Islet precursor cell (in vitro differentiated cells): ENCODE measurements at places on chromosomes 3 and 15.

- no peak for DNase-seq
Observed at GRCh38 chr3:120622870-120623726, 27.0 kb downstream of the NDUFB4 start.

DNA sequence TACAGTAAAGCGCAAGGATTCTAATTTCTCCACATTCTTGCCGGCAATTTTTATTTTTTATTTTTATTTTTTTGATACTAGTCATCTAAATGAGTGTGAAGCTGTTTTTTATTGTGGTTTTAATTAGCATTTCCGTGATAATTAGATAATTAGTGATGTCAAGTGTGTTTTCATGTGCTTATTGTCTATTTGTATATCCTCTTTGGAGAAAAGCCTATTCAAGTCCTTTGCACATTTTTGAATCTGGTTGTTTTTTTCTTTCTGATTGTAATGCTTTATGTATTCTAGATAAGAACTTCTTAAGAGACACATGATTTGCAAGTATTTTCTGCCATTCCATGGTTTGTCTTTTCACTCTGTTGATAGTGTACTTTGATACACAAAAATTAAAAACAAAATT is 16.1 kb downstream of the CTDSPL2 start:
- no peak for DNase-seq

DNA sequence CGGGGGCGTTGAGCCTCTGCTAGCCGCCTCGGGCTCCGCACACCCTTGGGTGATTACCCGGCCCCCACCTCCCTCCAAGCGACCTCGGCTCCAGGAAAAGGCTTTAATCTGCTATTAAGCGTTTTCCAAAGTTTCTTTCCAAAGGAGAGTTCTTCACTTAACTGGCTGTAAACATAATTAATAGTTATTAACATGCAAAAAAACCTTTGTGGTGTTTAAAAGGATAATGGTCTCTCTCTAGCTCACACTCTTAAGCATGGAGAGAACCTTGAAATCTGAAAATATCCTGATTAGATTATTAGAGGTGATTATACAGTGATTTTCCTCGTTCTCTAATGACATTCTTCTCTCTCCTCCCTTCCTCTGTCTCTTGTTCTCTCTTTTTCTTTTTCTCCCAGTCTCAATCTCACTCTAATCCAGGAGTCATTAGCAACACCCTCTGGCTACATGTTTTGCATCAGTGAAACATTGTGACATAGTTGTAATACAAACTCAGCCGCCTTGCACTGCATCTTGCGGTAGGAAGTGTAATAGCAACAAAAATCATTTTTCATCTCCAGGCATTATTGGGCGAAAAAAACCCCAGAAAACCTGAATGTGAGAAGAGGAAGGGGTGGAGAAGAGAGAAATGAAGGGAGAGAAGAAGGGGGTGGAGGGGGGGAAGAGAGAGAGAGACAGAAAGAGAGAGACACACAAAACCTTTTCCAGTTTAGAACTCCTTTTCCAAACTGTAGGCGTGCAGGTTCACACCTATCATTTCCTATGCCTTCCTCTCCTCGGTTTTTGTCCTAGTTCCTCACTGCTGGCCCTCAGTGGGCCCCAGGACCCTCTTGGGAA is 24.4 kb downstream of the NR2F2 start:
- no peak for DNase-seq

- peak; percentile 81 for DNase-seq
Observed at GRCh38 chr3:125120379-125121122, 64.8 kb upstream of the HEG1 start.
